ENCODE measurements at places on chromosomes 1 and 21.

DNA sequence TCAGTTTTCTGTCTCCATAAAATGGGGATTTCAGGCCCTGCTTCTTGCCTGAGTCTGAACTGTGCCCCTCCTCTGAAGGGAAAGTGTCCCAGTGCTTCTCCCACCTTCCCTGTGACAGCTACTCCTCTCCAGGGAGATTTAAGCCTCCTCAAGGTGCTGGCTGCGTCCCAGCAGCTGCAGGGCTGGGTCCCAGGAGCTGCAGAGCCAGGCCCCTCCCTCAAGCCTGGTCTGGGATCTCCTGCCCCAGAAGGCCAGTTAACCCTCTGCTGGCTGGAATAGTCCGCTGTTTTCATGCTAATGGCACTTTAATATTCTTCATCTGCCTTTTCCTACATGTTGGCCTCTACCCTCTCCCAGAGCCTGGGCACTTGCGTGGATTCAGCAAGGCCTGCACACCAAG is 99.0 kb downstream of the PLXNA2 start:
- no peaks in the 10 kb centered on the region for H3K36me3 ChIP-seq
- no peak overlapping the region for H3K4me3 ChIP-seq
- peaks cover 48% of the 10 kb centered on the region for H3K4me1 ChIP-seq
- no peak for DNase-seq
- H3K27me3 ChIP-seq, result no peaks in the 10 kb centered on the region

DNA sequence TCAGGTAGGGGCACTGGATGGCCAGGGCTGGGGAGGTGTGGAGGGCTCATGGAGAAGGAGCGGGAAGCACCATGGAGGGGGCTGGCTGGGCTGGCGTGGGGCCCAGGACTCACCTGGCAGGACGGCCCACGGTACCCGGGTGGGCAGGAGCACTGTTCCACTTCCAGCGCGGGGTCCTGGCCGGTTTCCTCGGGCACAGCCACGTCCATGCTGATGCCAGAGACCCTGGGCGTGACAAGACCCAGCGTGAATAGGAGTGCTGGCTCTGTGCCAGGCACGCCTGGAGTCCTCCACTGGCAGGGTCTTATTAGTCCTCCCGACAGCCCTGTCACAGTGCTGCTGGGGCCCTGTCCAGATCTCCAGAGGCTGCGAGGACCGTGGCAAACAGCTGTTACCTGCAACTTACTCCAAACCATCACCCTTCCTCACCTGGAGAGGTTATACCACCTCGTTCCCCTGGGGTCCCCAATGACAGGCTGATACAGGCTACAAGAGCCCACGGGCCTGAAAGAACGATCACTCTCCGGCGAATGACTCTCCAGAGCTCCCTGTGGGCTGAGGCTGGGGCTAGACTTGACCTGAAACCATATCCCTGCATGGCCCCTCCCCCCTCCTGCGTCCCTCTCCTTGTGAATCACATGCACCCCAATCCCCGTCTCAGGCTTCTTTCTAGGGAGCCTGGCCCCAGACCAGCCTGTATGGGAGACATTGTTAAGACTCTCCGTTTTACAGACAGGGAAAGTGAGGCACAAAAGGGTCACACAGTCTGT is 62.1 kb downstream of the HSPG2 start:
- no peak overlapping the region for H3K4me3 ChIP-seq
- peaks cover 6% of the 10 kb centered on the region for H3K4me1 ChIP-seq
- no peaks in the 10 kb centered on the region for H3K27me3 ChIP-seq

GRCh38 chr1:85327759-85328158 is 51.3 kb upstream of the BCL10 start:
- no peaks in the 10 kb centered on the region for H3K27me3 ChIP-seq
- no peak overlapping the region for H3K4me3 ChIP-seq
- no peaks in the 10 kb centered on the region for H3K36me3 ChIP-seq
- peaks cover 25% of the 10 kb centered on the region for H3K4me1 ChIP-seq
- no peak for DNase-seq
- H3K27ac ChIP-seq, result no peak overlapping the region

GRCh38 chr1:155678027-155678426 is 10.5 kb downstream of the YY1AP1 start:
- H3K27me3 ChIP-seq, result no peaks in the 10 kb centered on the region
- no peak overlapping the region for H3K27ac ChIP-seq
- H3K4me3 ChIP-seq, result no peak overlapping the region

GRCh38 chr1:89952605-89953130 is 42.2 kb upstream of the ZNF326 start:
- no peak for DNase-seq
- H3K36me3 ChIP-seq, result no peaks in the 10 kb centered on the region
- no peaks in the 10 kb centered on the region for H3K4me1 ChIP-seq

GRCh38 chr1:245079021-245079609 is 75.7 kb upstream of the KIF26B start:
- no peak overlapping the region for H3K27ac ChIP-seq
- no peaks in the 10 kb centered on the region for H3K4me1 ChIP-seq
- peaks cover 6% of the 10 kb centered on the region for H3K36me3 ChIP-seq
- H3K4me3 ChIP-seq, result no peak overlapping the region

DNA sequence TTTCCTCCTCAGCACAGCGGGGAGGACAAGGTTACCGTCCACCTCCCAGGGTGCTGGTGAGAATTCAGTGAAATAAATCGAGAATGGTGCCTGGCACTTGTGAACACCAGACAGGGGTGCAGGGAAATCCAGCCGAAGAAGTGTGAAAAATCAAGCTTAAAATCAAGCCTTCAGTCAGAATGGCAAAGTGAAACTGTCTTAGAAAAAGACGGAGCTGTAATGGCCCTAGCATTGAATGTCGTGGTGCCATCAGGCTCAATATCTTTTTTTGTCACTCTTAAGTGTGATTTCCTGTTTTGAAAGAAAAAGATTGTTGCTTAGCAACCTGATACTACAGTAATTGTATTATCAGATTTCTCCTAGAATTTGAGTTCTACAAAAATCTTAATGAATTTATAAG is 22.1 kb downstream of the EDARADD start:
- H3K36me3 ChIP-seq, result no peaks in the 10 kb centered on the region
- H3K4me3 ChIP-seq, result no peak overlapping the region
- H3K27me3 ChIP-seq, result no peaks in the 10 kb centered on the region
- DNase-seq, result no peak
- no peak overlapping the region for H3K27ac ChIP-seq

GRCh38 chr1:53699981-53700380 is 39.0 kb downstream of the GLIS1 start:
- DNase-seq, result no peak
- H3K36me3 ChIP-seq, result no peaks in the 10 kb centered on the region
- no peak overlapping the region for H3K27ac ChIP-seq
- no peaks in the 10 kb centered on the region for H3K4me1 ChIP-seq
- no peaks in the 10 kb centered on the region for H3K27me3 ChIP-seq
- H3K4me3 ChIP-seq, result no peak overlapping the region

- H3K4me3 ChIP-seq, result no peak overlapping the region
- H3K4me1 ChIP-seq, result no peaks in the 10 kb centered on the region
- H3K27me3 ChIP-seq, result no peaks in the 10 kb centered on the region
- H3K36me3 ChIP-seq, result no peaks in the 10 kb centered on the region
Measured at GRCh38 chr1:207362962-207363860, 41.7 kb downstream of the CD55 start.

- no peak overlapping the region for H3K4me3 ChIP-seq
- DNase-seq, result no peak
- no peaks in the 10 kb centered on the region for H3K27me3 ChIP-seq
- no peak overlapping the region for H3K27ac ChIP-seq
- H3K4me1 ChIP-seq, result no peaks in the 10 kb centered on the region
Measured at GRCh38 chr1:10911490-10912166, 100.8 kb upstream of the TARDBP start.

All from gastrocnemius medialis (tissue), 4 donors.